ENCODE measurements at places on chromosomes 7 and 10. TPM values are rescaled to one million over a fixed set of nuclear protein-coding genes. Genes with fewer than 3 reads are reported as not detected.

RBM17 gene
- 91.8 TPM for polyA plus RNA-seq

FRAT1 gene
- 13.3 TPM for polyA plus RNA-seq

CYP2E1 gene
- polyA plus RNA-seq: 0.68 TPM

EDRF1 gene
- polyA plus RNA-seq: 13.1 TPM

TMEM270 gene
- not detected for polyA plus RNA-seq

GBX1 gene
- polyA plus RNA-seq: not detected

CALY gene
- 0.83 TPM for polyA plus RNA-seq

CNOT4 gene
- polyA plus RNA-seq: 19.3 TPM

Data from CD8-positive, alpha-beta memory T cell (primary cell).